ENCODE measurements at places on chromosomes 12 and 14.
A peak's percentile ranks its signal among the peaks of the same experiment; 100 is the strongest.

GRCh38 chr12:130876297-130876696 is 4.4 kb downstream of the RAN start:
- DNase-seq = no peak

DNA sequence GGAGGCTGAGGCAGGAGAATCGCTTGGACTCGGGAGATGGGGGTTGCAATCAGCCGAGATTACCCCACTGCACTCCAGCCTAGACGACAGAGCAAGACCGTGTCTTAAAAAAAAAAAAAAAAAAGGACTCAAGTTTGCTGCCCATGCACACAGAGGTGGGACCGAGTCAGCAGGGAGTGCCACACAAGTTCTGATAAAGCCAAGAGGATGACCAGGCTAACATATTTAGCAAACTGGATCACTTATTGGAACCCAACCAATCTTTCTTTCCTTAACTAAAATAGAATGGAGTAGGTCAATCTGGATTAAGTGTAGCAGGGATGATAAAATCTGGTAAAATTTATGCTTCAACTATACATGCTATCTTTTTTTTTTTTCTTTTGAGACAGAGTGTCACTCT is 190.4 kb upstream of the FOXN3 start:
- DNase-seq = no peak

GRCh38 chr12:24845615-24846014 is 103.3 kb downstream of the BCAT1 start:
- no peak for DNase-seq

DNA sequence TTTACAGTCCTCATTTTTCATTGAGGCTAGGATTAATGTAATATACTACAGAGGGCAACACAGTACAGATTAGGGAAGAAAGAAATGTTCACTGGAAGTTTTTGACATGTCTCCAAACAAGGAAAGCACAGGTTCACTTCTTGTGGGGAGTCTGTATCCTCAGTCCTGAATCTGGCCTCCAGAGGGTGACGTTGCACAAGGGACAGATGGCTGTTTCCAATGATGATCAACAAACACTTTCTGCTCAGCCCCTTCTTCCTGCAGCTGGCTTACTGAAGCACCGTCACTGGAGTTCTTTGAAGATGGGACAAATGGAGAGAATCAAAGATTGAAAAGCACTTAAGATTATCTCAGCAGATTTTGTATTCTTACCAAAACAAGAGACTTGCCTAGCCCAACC is 123.3 kb upstream of the OR4E1 start:
- DNase-seq = peak; percentile 12

GRCh38 chr12:74552201-74552600 is 14.6 kb downstream of the ATXN7L3B start:
- DNase-seq = peak; percentile 12

DNA sequence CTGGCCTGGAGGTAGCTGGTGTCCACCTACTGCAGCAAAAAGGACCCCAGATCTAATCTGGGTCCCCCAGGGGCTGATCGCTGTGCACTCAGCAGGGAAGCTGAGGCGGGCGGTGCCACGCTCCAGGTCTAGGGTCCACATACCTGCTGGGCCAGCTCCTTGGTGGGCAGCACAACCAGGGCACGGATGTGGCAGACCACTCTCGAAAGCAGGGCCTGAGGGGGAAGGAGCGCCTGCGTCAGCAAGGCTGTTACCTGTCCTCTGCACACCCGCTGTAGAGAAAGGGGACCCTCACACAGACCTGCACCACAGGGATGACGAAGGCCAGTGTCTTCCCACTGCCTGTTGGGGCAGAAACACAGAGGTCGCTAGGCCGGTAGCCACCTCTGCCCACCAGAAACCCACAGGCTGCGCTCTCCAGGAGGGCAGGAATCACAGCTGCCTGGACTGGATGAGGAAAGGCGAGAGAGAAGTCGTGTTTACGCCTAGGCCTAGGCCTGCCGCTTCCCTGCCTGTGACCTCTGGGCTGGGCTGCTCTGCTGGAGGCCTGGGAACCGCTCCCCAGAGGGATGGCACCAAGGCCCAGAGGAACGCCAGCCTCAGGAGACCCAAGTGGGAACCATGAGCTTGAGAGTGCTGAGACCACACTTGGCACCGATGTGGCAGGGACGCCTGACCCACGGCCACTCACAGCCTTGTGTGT is 2.0 kb downstream of the DDX51 start:
- no peak for DNase-seq

- DNase-seq = no peak
Observed at GRCh38 chr14:77822307-77822706, 22.4 kb downstream of the ADCK1 start.

DNA sequence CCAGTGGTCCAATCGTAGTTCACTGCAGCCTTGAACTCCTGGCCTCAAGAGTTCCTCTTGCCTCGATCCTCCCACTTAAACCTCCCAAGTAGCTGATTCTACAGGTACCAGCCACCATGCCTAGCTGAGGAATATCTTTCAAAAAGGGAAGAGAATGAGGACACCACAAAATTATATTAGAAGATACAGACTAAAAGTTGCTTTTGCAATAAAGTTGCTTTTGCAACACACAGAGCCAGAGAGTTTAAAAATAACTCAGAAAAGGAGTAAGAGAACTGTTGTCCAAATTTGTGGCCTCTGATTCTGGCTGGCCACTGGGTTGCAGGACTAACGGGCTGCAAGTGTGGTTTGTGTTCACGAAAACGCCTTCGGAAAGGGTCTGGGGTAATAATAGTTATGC is 19.8 kb downstream of the TMEM253 start:
- DNase-seq = no peak

- DNase-seq = peak; percentile 81
Observed at GRCh38 chr12:57461276-57461916, 1.8 kb downstream of the GLI1 start.

DNA sequence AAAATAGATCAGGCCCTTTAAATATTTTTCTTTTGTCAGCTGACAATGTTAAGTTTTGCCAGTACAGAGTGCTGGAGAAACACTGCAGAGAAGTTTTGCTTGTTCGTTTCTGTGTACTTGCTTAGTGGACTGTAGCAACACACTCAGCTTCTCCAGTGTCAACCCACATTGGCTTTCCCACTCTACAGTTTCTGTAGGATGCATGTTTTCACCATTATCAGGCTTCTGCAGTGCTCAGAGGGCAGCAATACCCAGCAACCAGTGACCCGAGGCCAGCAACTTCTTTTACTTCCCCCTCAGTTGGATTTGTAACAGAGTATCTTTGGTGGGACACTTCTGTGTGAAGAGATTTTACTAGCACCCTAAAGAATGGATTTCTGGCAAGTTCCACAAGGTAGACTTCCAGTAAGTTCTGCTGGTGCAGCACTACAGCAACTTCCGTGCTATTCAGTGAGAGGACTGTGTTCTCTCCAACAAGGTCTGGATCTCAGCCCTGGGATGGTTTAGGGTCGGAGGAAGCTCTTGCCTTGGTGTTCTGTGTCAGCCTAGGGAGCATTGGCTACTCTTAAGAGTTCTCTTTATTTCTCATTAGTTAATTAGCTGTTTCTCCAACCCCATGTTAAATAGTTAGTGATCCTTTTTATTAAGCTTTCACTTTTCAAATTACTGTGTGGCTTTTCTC is 70.4 kb downstream of the FUT8 start:
- no peak for DNase-seq

DNA sequence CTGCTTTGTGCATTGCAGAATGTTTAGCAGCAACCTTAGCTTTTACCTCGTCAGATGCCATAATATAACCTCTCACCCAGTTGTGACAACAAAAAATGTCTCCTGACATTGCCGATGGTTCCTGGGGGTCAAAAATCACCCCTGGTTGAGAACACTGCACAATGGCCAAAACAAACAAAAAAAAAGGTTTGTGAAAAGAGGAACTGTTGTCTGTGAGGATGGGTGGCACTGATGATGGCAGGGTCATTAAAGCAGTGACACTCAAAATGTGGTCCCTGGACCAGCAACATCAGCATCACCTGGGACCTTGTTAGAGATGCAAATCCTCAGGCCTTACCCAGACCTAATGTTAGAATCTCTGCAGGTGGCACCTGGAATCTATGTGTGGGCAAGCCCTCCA is 36.4 kb upstream of the METAP2 start:
- no peak for DNase-seq

GRCh38 chr12:108302016-108302402 is 37.1 kb downstream of the CMKLR1 start:
- DNase-seq = no peak

GRCh38 chr14:89641495-89642175 is 224.6 kb upstream of the FOXN3 start:
- DNase-seq = no peak

DNA sequence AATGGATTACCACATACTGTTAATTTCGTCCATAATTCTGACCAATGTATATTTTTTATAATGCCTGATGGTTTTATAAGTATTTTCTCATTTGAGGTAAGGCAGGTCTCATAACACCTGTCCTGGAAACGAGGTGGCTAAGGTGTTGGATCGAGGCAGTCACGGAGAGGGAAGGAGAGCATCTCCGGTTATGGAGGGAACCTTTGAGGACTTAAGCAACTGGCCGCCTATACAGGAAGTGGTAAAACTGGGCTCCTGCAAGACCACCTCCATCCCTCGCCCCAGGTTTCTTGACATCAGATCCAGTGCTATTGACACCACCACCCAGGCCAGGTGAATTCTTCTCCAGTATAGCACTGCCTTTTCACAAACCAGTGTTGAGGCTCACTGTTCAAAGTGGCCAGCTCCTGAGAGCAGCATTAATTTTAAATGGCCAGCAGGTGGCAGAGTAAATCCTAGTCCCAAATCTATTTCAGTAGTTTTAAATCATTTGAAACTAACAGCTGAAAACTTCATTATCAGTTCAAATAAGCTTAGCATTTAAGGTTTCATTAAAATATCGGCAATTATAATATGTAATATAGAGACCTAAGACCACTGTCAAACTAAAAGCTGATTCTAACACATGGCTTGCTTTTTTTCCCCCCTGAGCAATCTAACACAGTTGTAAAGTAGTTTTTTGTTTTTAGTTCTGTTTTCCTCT is 100.8 kb downstream of the PPM1A start:
- peak; percentile 71 for DNase-seq

GRCh38 chr12:67035121-67035520 is 234.0 kb upstream of the CAND1 start:
- peak; percentile 14 for DNase-seq

GRCh38 chr12:113744802-113745395 is 221.2 kb downstream of the RBM19 start:
- no peak for DNase-seq

- no peak for DNase-seq
Observed at GRCh38 chr14:95649230-95649629, 37.0 kb upstream of the TCL1B start.

DNA sequence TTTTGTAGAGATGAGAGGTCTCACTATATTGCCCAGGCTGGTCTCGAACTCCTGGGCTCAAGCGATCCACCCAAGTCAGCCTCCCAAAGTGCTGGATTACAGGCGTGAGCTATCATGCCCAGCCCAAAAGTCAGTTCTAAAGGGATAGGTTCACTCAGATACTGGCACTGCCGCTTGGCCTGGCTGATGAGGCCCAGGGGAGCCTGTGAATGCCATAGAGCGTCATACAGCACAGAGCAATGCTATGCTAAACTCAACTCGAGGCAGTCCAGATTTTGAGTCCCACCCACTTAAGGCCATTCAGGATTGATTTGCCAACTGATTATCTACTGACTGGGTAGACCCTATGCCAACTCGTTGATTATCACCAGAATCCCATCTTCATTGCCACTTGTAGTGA is 179.4 kb downstream of the ESR2 start:
- DNase-seq = no peak

DNA sequence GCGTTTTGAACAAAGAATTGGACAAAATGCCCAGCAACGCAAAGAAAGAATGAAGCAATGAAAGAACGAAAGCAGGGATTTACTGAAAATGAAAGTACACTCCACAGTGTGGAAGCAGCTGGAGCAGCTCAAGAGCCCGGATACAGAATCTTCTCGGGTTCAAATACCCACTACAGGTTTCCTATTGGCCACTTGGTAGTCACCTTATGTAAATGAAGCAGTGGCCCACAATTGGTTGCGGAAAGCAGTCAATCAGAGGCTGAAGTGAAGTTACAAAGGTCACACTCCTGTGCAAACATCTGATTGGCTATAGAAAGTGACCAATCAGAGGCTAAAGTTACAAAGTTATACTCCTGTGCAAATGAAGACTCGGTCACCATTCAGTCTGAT is 15.0 kb upstream of the PPP1R13B start:
- no peak for DNase-seq

GRCh38 chr14:39318574-39318973 is 84.9 kb downstream of the MIA2 start:
- no peak for DNase-seq

DNA sequence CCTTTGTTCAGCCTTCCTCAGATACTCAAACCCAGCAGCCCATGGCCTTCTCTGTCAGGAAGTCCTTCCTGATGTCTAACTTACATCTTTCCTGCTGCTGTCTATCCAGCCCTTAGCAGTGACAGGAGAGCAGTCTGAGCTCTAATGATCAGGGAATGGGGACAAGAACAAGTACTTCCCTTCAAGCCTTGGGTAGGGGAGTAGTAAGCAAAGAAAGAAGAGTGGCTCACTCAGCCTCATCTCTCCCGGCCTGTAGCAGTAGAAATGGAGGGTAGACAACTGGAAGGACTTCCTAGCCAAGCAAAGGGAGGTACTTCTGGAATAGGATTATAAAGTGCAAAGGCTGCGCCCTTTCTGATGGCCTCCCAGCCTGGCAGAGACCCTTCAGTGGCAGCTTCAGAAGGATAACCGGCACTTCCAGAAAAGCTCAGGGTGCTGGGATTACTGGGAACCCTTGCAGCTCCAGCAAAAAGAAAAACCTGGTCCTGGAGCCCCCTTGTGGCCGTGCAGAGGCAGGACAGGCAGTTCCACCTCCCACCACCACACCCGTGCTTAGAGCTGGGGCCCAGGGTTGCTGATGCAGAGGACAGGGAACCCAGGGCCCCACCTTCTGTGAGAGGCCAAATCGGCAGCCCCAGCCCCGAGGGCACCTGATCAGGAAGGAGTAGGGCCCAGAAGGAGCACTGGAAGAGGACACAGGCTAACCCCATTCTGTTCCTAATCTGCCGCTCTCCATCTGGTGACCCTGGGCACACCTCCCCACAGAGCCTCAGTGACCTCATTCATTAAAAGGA is 12.4 kb upstream of the SMUG1 start:
- DNase-seq = peak; percentile 87

- no peak for DNase-seq
Observed at GRCh38 chr12:122327494-122328385, 61.4 kb upstream of the VPS33A start.

DNA sequence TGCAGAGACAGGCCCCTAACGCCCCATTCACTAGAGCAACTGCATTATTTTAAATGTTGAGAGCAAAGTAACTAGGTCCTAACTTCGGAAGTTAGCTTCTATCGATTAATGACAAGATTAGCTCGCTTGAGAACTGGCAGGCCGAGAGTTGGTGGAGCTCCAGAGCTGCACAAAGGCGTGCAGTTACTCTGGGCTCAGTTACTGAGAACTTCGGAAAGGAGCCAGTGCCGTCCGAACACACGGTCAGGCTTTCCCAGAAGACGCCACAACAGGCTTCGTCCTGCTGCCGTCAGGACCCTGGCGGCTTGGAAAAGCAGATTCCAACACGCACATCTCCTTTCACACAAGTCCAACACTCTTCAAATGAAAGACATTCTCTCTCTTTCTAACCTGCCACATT is 45.4 kb upstream of the TESC start:
- DNase-seq = no peak

GRCh38 chr14:83548061-83548839 is 1981.7 kb upstream of the FLRT2 start:
- DNase-seq = no peak
